ENCODE measurements at places on chromosomes 3 and 15. TPM values are rescaled to one million over a fixed set of nuclear protein-coding genes. Genes with fewer than 3 reads are reported as not detected.
A peak's percentile ranks its signal among the peaks of the same experiment; 100 is the strongest.

- no peak for DNase-seq
- no peaks in the 10 kb centered on the region for H3K4me1 ChIP-seq
- no peak overlapping the region for H3K27ac ChIP-seq
- no peaks in the 10 kb centered on the region for H3K36me3 ChIP-seq
Measured at GRCh38 chr15:24945711-24946110, 9.1 kb upstream of the SNRPN start.

DNA sequence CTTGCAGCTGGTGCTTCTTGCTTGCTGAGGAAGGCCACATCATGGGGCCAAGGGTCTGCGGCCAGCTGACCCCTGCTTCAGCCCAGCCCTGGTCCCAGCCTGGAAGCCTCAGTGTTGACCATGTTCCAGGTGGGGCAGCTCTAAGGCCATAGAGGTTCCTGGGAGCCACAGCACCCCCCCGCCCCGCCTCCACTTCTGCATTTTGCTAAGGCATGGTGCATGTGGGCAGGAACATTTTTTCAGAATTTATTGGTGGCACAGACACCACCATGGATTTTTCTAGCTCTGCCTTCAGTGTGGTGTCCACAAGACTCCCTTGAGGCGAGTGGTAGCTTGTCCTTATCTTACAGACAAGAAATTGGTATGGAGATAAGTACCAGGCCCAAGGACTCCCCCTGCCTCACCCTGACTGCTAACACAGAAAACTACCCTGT, 1.9 kb upstream of the CHST14 start:
- peaks cover 3% of the 10 kb centered on the region for H3K4me1 ChIP-seq
- no peak overlapping the region for H3K27ac ChIP-seq
- H3K4me3 ChIP-seq: no peak overlapping the region
- no peaks in the 10 kb centered on the region for H3K36me3 ChIP-seq
- no peak for DNase-seq
- H3K27me3 ChIP-seq: no peaks in the 10 kb centered on the region

DNA sequence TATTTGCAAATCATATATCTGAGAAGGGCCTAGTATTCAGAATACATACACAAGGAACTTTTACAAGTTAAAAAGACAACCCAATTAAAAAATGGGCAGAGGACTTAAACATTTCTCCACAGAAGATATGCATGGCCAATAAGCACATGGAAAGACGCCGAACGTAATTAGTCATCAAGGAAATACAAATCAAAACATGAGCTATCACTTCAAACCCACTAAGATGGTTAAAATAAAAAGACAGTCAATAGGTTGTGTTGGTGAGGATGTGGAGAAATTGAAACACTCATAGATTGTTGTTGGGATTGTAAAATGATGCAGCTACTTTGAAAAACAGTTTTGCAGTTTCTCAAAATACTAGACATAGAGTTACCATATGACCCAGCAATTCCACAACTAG, 61.2 kb upstream of the NEO1 start:
- DNase-seq: peak; percentile 57
- H3K36me3 ChIP-seq: no peaks in the 10 kb centered on the region
- peaks cover 4% of the 10 kb centered on the region for H3K4me1 ChIP-seq
- no peak overlapping the region for H3K4me3 ChIP-seq

GRCh38 chr3:51967384-51968169, at the start of gene PCBP4:
PCBP4 (minus strand) TSS chr3:51967454; CDS start chr3:51961240, 6,214 bp downstream.
- DNase-seq: peak; percentile 30
- peak within 1 kb of the TSS; percentile 66 for H3K27ac ChIP-seq
- no peaks in the 10 kb centered on the region for H3K27me3 ChIP-seq
- peaks cover 8% of the 10 kb centered on the region for H3K4me1 ChIP-seq
- H3K36me3 ChIP-seq: peaks cover 3% of the 10 kb centered on the region

DNA sequence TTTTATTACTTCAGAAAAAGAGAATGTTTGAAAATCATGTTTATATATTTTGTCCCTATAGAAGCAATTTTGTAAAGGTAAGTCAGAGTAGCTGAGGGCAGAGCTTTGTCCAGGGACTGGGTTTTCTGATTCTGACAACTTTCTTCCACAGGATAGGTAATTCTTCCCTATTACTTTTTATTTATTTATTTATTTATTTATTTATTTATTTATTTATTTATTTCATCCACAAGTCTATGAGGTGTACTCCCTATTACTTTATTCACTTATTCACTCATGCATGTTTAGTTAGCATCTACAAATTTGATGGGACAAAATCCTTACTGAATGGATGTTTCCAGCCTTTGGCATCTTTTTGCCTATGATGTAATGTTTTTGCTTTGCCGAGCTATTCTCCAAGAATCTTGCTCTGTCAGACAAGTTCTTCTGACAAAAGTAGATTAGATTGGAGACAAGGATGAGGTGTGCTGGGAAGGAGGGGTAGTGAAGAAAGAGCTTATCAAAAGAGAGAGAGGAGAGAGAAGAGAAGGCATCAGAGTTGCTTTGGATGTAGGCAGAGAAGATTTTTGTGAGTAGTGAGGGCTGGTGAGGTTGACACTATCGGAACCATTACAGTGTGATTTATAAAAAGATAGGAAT, 119.4 kb downstream of the SPATA16 start:
- no peaks in the 10 kb centered on the region for H3K27me3 ChIP-seq
- no peak overlapping the region for H3K4me3 ChIP-seq
- H3K36me3 ChIP-seq: no peaks in the 10 kb centered on the region

GRCh38 chr15:63940966-63941620, 105.2 kb downstream of the DAPK2 start:
- DNase-seq: no peak
- no peak overlapping the region for H3K27ac ChIP-seq
- H3K36me3 ChIP-seq: no peaks in the 10 kb centered on the region

GRCh38 chr15:52221730-52222129, 30.5 kb upstream of the GNB5 start:
- H3K36me3 ChIP-seq: no peaks in the 10 kb centered on the region
- no peak overlapping the region for H3K27ac ChIP-seq
- peaks cover 9% of the 10 kb centered on the region for H3K27me3 ChIP-seq
- DNase-seq: no peak
- H3K4me3 ChIP-seq: no peak overlapping the region
- no peaks in the 10 kb centered on the region for H3K4me1 ChIP-seq

- DNase-seq: no peak
- H3K36me3 ChIP-seq: no peaks in the 10 kb centered on the region
- no peak overlapping the region for H3K27ac ChIP-seq
- no peak overlapping the region for H3K4me3 ChIP-seq
- peaks cover 9% of the 10 kb centered on the region for H3K4me1 ChIP-seq
Measured at GRCh38 chr3:150073513-150073912, 102.8 kb upstream of the PFN2 start.

DNA sequence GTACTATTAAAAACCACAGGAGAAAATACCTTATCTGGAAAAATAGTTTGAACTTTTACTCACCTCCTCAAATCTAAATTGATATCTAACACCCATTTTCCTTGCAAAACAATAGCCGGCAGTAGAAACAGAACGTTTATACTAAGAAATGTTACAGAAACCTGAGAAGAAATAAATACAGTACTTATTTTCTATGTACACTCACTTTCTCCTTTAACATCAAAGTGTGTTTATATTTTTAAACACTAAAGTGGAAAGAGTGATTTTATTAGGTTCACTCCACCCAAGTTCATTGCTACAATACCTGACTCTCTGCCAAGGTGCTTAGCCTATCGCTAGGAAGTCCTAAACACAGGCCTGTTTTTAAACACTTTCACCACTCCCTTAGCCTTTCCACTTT, 87.8 kb upstream of the TJP1 start:
- H3K27ac ChIP-seq: no peak overlapping the region
- no peaks in the 10 kb centered on the region for H3K36me3 ChIP-seq
- H3K4me3 ChIP-seq: no peak overlapping the region
- no peaks in the 10 kb centered on the region for H3K27me3 ChIP-seq
- no peaks in the 10 kb centered on the region for H3K4me1 ChIP-seq

- no peaks in the 10 kb centered on the region for H3K4me1 ChIP-seq
- no peaks in the 10 kb centered on the region for H3K36me3 ChIP-seq
- no peak overlapping the region for H3K27ac ChIP-seq
- no peaks in the 10 kb centered on the region for H3K27me3 ChIP-seq
- no peak for DNase-seq
- no peak overlapping the region for H3K4me3 ChIP-seq
Measured at GRCh38 chr3:157423337-157423736, 13.3 kb upstream of the PTX3 start.

DNA sequence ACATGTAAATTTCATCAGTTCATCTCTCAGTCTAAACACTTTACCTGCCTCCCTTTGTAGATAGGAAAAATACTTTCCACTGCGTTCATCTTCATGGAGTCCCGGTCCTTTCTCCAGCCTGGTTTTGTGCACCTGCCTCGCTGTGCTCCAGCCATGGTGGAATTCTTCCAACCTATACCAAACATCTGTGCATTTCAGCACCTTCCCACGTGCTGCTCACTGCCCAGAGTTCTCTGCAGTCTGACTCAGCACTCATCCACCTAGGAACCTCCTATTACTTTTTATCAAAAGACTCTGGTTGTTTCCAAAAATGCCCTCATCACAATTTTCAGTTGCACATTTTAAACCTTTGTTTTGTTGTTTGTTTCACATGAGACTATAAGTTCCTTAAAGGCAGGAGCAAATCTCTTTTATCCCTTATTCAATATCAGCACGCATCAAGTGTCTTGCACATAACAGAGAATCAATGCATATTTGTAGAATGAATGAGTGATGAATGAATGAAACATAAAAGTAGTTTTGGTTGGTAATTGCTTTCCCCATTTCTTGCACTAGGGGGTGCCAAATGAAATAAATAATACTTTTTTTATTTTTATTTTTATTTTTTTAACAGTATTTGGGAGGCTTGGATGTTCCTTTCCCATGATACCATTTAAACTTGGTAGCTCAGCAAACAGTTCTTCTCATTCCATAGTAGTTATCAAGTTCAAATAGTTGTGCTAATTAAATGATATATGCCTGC, 30.2 kb upstream of the ADAMTS9 start:
- no peak overlapping the region for H3K27ac ChIP-seq
- H3K36me3 ChIP-seq: no peaks in the 10 kb centered on the region
- no peaks in the 10 kb centered on the region for H3K4me1 ChIP-seq
- no peaks in the 10 kb centered on the region for H3K27me3 ChIP-seq

GRCh38 chr3:135924506-135924905, 41.0 kb upstream of the PPP2R3A start:
- DNase-seq: no peak
- no peak overlapping the region for H3K27ac ChIP-seq
- no peaks in the 10 kb centered on the region for H3K36me3 ChIP-seq
- H3K27me3 ChIP-seq: no peaks in the 10 kb centered on the region
- no peaks in the 10 kb centered on the region for H3K4me1 ChIP-seq

GRCh38 chr15:70153921-70154717, 56.4 kb upstream of the TLE3 start:
- H3K4me1 ChIP-seq: peaks cover 11% of the 10 kb centered on the region
- H3K27ac ChIP-seq: no peak overlapping the region
- peaks cover 3% of the 10 kb centered on the region for H3K27me3 ChIP-seq
- H3K4me3 ChIP-seq: no peak overlapping the region
- H3K36me3 ChIP-seq: no peaks in the 10 kb centered on the region

GRCh38 chr15:101156061-101156460, 95.8 kb downstream of the CHSY1 start:
- no peak overlapping the region for H3K4me3 ChIP-seq
- no peak for DNase-seq
- H3K27me3 ChIP-seq: no peaks in the 10 kb centered on the region
- H3K27ac ChIP-seq: no peak overlapping the region

DNA sequence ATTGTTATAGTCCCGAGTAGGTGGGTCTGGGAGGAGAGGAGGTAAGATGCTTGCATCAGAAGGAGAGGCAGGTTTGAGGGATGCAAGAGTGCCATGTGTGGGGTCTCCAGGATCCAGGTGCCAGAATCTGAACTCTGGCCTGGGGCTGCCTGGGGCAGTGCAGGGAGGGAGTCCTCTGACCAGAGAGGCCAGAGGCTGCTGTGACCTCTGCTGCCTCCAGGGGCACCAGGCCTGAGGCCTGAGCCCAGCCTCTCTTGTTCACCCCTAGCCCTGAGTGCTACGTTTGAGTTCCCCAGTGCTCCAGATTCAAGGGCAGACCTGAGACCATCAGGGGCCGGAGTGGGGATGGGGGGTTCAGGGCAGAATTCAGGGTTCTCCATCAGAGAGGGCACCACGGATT, 7.4 kb downstream of the SLC38A3 start:
- H3K27ac ChIP-seq: no peak overlapping the region
- H3K27me3 ChIP-seq: no peaks in the 10 kb centered on the region
- DNase-seq: no peak
- H3K4me1 ChIP-seq: no peaks in the 10 kb centered on the region

- DNase-seq: no peak
- H3K4me3 ChIP-seq: no peak overlapping the region
- no peaks in the 10 kb centered on the region for H3K27me3 ChIP-seq
- no peak overlapping the region for H3K27ac ChIP-seq
- no peaks in the 10 kb centered on the region for H3K36me3 ChIP-seq
Measured at GRCh38 chr3:55607844-55608243, 120.7 kb upstream of the WNT5A start.

- H3K27ac ChIP-seq: no peak overlapping the region
- peak; percentile 42 for DNase-seq
- no peak overlapping the region for H3K4me3 ChIP-seq
Measured at GRCh38 chr15:68730471-68730919, 90.2 kb downstream of the ANP32A start.

- no peaks in the 10 kb centered on the region for H3K27me3 ChIP-seq
- DNase-seq: no peak
- no peaks in the 10 kb centered on the region for H3K36me3 ChIP-seq
Measured at GRCh38 chr3:156745766-156746165, 71.4 kb downstream of the TIPARP start.

DNA sequence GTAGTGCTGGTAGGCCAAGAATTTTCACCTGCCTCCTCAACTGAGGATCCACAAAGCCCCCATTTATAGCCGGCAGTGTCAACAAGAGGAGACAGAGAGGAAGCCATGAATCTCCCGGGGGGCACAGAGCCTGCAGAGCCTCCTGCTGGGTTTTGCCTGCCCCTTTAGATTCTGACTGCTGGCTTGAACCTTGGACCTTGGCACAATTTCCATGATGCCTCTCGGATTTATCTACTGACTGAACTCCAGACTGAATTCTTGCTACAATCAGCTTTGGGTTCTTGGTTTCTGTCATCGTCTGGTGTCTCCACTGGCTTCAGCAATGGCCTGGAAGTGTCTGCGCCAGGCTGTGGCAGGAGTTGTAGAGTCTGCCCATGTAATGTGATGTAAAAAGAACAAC, 80.7 kb downstream of the GPR156 start:
- no peak overlapping the region for H3K27ac ChIP-seq
- H3K36me3 ChIP-seq: no peaks in the 10 kb centered on the region
- no peaks in the 10 kb centered on the region for H3K27me3 ChIP-seq
- no peaks in the 10 kb centered on the region for H3K4me1 ChIP-seq
- no peak overlapping the region for H3K4me3 ChIP-seq

DNA sequence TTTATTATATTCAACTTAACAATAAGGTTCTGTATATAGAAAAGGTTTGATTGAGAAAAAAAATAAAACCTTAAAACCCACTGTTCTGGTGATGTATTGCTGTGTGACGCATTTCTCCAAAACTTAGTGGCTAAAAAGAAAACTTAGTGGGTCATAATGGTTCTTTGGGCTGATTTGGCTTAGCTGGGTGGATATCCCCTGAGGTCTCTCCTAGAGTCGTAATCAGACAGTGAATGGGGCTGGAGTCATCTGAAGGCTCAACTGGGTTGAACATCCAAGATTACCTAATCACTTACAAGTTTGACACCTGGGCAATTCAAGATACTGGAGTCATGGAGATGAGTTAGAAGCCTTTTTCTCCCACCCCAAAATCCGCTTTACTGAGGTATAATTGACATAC, 111.6 kb upstream of the TBL1XR1 start:
- no peak for DNase-seq
- H3K27ac ChIP-seq: no peak overlapping the region
- no peaks in the 10 kb centered on the region for H3K36me3 ChIP-seq
- H3K4me1 ChIP-seq: no peaks in the 10 kb centered on the region
- H3K4me3 ChIP-seq: no peak overlapping the region

Gene ACAP2
- 33.7 TPM for polyA plus RNA-seq

Gene PLA2G4D
- polyA plus RNA-seq: not detected

Gene USP8
- 58.5 TPM for polyA plus RNA-seq

Gene TOMM70
- polyA plus RNA-seq: 41.8 TPM

Gene TRAT1
- not detected for polyA plus RNA-seq

Gene CLDN16
- polyA plus RNA-seq: 0.08 TPM

Gene PARP15
- polyA plus RNA-seq: 0.62 TPM

Gene CD96
- polyA plus RNA-seq: 0.10 TPM
